ENCODE measurements at places on chromosomes 11 and 22.

- no peak for DNase-seq
These were observed 126.9 kb downstream of the KCNQ1 start for GRCh38 chr11:2571598-2572281.

GRCh38 chr11:134365011-134365925 lies 33.5 kb downstream of the GLB1L2 start:
- DNase-seq = no peak

DNA sequence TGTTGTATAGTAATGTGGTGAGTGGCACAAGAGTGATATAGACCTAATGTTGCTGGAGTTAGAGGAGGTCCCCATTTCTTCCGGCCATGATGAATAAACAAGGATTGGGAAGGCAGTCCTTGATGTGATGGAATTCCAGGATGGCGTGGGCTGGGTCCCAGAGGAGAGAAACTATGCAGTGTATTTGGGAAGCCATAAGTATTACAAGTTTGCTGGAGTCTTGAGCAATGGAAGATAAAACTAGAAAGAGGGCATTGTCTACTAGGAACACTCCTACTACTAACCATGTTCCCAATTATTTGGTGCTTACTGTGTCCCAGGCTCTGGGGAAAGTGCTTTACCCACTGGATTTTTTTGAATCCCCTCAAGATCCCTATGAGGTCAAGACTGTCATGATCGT lies 20.0 kb downstream of the LDLRAD3 start:
- no peak for DNase-seq

- no peak for DNase-seq
These were observed 11.5 kb upstream of the ANO1 start for GRCh38 chr11:70066628-70067027.

DNA sequence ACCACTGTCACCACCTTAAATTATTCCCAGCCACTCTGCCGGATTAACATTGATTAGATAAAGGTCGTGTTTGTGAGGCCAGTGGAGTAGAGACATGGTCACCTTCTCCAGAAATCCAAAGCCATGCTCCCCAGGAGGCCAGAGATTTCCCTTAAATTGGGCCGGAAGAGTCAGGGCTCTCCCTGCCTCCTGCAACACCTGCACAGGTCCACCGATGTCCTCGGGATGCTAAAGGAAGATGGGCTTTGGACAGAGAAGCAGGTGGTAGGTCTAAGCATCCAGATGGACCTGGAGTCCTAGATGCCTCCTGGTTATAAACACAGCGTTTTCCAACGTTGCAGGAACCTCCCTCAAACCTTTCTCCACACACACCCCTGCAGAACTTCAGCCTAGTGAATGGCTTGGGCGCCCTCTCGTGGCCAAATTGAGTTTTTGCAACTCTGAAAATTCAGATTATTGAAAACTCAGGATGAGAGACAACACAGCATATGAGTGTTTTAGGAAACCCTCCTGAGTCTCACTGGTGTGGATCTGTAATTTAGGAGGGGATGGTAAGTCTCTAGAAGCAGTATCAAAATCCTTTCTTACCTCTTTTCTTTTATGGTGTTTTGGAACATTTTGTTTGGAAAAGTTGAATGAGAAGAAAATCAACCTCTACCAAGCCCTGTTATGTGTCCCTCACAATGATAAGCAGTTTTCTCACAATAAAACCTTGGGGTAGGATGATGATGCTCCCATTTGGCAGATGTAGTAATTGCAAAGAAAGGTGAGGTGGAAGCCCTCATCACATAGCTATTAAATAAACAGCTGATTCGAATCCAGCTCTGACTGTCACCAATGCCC lies 109.6 kb downstream of the RRAS2 start:
- peak; percentile 22 for DNase-seq

GRCh38 chr11:416757-417621 lies 2.2 kb upstream of the SIGIRR start:
- peak; percentile 55 for DNase-seq

- no peak for DNase-seq
These were observed 23.6 kb upstream of the LMO2 start for GRCh38 chr11:33915526-33915925.

DNA sequence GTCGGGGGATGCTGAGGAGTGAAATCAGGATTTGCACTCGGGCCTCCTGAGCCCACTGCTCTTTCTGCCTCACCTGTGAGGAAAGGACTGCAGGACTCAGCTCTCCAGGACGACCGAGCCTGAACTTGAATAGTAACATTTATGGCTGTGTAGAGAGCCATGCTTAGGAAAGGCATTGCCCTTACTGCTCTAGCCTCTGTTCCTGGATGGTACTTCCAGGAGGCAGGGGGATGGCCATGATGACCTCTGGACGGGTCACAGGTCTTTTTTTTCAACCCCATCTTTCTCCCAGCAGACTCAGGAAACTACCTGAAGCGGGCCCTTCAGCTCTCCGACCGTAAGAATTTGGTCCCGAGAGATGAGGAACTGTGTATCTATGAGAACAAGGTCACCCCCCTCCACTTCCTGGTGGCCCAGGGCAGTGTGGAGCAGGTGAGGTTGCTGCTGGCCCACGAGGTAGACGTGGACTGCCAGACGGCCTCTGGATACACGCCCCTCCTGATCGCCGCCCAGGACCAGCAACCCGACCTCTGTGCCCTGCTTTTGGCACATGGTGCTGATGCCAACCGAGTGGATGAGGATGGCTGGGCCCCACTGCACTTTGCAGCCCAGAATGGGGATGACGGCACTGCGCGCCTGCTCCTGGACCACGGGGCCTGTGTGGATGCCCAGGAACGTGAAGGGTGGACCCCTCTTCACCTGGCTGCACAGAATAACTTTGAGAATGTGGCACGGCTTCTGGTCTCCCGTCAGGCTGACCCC lies 11.3 kb downstream of the ANKK1 start:
- no peak for DNase-seq

DNA sequence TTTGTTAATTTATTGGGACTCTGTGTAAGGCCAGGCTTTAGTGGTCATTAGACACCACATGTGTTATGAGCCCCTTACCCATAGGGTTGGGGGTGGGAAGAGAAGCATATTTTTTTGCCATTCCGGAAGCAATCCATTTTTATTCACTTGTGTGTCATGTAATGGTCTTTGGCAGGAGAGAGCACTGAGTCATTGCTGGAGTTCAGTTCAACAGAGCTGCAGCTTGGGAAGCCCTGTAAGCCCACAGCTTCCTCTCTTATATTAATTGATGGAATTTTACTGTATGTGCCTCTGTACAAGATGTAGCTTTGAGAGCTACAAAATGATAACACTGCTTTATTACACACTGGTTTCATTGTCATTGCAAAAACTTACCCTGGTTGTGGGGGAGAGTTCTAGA lies 177.3 kb upstream of the SORL1-AS1 start:
- DNase-seq = no peak

- no peak for DNase-seq
These were observed 15.5 kb downstream of the OR51B6 start for GRCh38 chr11:5366856-5367255.

DNA sequence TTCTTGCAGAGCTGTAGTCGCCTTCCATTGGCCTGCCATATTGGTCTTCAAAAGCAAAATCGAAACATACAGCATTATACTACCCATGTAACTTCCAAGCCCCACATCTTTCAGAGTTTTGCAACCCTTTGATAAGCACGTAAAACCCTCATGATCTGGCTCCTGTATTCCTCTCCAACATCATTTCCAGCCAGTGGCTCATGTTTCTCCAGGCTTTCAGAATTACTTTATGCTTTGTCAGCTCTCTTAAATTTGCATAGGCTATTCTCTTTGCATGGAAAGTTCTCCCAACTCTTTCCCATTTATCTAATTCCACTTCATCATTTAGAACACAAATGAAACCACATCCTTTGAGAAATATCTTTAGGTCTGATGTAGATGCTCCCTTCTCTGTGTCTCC lies 67.8 kb upstream of the DDI1 start:
- no peak for DNase-seq

DNA sequence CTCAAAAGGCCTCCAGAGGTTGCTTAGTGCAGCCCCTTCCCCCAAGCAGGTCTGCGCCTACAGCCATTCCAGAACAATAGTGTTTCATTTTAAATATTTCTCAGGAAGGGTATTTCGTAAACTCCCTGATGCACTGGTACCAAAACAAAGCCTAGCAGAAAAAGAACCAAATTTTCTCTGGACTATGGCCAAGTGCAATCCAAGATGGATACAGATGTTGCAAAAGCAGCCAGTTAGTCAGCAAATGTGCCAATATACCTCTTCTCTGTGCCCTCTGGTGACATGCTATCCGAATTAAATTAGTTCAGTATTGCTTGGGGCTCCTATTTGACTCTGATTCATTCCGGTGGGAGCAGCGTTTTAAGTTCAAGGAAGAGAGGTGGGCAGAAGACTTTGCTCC lies 247.8 kb downstream of the NTM start:
- no peak for DNase-seq

GRCh38 chr11:75474240-75474639 lies 41.2 kb upstream of the KLHL35 start:
- no peak for DNase-seq

DNA sequence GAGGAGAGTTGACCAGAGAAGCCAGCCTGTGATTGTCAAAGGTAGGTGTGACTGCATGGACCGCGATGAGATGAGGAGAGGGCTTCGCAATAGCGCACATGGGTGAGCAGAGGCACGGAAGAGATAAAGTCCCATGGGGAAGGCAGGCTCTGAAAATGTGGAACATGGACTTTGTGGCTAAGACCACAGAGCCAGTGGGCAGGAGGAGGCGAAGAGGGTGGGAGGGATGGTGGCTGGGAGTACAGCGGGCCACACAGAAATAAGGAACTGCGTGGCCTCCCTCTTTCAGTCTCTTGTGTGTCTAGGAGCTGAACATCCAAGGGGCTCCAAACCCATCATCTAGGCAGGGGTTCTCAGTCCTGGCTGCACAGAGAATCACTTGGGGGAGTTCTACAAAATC lies 98.6 kb downstream of the TENM4 start:
- DNase-seq = no peak

GRCh38 chr11:114080219-114080618 lies 20.7 kb downstream of the ZBTB16 start:
- DNase-seq = peak; percentile 68

DNA sequence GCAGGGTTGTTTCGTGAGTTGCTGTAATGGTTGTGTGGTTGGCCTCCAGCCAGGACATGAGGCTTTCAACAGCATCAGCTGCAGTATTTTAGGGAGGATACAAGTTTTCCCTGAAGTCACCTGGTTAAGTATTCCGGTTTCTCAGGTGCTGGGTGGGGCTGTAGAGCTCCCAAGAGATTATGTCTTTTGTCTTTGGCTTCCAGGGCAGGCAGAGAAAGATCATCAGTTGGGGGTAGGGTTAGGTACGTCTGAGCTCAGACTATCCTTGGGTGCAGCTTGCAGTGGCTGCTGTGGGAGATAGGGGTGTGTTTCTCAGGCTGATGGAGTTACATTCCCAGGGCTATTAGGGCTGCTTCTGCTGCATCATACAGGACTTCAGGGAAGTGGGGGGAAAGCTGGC lies 47.5 kb upstream of the MRGPRX1 start:
- no peak for DNase-seq

DNA sequence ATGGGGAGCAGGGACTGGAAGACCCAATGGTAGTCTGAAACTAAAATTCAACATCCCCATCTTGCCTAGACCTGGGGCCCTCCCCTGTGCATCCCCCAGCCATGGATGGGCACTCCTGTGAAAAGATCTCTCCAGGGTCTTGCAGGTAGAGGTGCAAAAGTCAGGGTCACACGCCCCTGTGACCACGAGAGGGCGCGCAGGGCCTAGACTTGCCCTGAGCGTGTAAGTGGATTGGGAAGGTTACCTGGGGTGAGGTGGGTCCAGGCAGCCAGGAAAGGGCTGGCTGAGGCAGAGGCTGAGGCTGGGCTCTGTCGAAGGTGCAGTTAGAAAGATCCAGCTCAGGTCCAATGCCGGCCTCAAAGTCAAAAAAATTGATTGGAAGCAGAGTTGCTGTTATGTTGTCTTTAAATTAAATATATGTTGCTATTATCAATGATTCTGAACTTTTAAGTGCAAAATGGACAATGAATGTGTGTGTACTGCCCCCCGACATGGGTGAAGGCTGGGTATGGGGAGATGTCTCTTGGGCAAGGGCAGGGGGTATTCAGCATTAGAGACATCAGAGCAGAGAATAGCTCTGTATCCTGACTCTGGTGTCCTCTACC lies 4.8 kb upstream of the POU2F3 start:
- DNase-seq = peak; percentile 71
